SHP77 treated with DMSO at 0.1 percent for 48 hours (cell line): ENCODE measurements at places on chromosomes 4 and X.

GRCh38 chr4:161919442-161920220, 244.2 kb downstream of the FSTL5 start:
- DNase-seq: no peak

DNA sequence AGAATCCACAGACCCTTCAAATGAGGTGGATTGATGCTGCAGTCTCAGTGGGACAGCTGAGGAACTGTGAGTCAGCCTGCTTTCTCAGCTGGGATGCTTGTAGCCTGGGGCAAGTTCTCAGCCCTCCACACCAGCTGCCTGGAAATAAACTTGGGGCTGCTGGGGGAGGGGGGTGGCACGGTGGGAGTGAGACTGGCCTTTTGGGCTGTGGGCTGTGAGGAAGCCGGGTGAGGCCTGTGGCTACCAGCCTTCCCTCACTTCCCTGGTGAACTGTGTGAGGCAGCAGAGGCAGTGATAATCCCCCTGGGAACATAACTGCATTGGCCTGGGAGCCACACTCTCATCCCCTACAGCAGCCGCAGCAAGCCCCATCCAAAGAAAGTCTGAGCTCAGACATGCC, 114.5 kb upstream of the GUCY1A1 start:
- DNase-seq: no peak

- DNase-seq: no peak
These were observed at the start of gene KLHL4 for GRCh38 chrX:87517571-87518141. KLHL4 (plus strand) TSS chrX:87517802; CDS start chrX:87517894, 92 bp downstream.

- no peak for DNase-seq
These were observed 121.7 kb downstream of the TLL1 start for GRCh38 chr4:165994701-165995100.

DNA sequence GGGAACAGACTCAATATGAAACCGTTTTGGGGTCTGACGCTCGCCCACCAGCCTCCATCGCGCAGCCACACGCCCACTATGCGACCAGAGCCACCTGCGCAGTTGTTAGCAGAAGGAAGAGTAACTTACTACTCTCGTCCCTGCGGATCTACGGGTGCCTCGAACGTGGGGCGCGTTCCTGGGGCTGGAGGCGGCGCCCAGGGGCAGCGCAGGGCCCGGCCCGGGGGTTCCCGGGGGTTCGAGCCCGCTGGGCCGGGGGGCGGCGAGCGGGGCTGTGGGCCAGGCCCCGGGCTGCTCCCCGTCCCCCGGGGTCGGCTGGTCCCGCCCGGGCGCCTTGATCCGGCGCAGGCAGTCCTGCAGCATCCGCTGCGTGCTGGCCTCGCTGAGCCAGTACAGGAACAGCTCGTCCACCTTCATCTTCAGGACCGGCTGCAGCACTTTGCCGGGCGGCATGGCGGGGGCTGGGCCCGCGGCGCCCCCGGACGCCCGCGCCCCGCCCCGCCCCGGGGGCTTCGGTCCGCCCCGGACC, 404 bp downstream of the PPP2R3B start:
- DNase-seq: no peak

DNA sequence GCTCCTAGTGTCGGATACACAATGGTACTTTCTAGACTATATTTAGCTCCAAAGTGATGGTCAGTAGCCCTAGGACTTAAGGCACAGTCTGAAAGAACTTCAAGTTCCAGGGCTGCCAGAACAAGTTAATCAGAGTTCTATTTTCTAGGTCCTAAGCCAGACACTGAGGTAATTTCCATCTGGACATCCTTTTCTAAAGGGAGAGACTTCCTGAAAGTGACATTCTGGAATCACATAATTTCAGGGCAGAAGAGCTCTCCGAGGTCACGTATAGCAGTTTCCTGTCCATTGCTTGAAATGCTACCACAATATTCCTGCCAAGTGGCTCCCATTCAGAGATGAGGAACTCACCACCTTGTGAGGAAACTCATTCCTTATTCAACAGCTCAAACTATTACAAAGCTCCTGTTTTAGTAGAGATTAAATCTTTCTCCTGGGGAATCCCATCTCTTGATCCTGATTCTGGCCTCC, 117.9 kb downstream of the COL25A1 start:
- DNase-seq: no peak

DNA sequence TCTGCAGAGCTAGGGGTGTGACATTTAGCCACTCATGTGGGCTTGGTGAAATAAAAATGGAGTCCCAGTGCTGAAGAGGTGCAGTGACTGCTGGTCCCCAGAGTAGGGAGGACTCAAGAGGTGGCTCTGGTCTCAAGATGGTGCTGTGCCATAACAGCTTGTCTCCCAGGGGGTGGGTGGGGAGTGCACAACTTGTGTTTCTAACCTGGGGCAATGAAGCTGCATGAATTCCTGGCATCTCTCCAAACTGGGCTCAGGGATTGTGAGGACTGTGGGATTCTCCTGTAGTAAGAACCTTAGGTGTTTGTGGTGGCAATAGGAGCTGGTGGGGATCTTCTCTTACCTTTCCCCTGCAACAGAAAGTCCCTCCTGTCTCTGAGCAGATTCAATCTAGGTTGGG, 278.9 kb upstream of the SFRP2 start:
- DNase-seq: no peak

DNA sequence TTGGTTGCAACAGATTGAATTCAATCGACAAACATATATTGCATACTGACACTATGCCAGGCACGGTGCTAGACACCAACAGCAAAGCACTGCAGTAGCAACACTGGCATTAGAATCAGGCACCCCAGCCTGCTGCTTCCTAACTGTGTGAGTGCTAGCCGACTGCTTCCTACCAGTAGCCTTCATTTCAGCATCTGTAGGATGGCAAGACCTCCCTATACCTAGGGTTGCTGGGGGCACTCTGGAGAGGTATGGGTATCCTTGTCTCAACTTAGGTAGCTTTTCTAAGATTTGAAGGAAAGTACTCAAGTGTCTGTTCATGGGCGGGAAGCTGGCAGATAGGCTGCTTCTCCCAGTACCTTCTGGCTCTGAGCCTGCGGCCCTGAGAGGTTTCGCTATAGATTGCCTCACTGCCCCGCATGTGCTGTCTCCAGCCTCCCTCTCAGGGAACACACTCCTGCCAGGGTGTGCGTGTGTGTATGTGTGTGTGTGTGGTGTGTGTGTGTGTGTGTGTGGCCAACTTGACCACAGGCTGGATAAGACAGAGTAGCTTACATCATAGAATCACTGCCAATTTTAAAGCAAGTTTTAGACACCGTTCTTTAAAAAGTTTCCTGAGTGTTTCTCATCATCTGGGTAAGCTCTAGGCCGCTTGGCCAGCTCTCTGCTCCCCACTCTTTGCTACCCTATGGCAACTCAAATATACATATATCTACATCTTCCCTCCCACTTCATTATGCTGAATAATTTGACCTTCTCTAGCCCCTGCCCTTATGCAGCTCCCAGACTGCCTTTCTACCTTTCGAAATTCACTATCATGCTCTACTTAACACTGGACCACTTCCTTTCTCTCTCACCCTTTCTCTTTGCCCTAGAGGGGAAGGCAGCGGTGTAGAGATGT, 97.0 kb upstream of the PJA1 start:
- DNase-seq: no peak

DNA sequence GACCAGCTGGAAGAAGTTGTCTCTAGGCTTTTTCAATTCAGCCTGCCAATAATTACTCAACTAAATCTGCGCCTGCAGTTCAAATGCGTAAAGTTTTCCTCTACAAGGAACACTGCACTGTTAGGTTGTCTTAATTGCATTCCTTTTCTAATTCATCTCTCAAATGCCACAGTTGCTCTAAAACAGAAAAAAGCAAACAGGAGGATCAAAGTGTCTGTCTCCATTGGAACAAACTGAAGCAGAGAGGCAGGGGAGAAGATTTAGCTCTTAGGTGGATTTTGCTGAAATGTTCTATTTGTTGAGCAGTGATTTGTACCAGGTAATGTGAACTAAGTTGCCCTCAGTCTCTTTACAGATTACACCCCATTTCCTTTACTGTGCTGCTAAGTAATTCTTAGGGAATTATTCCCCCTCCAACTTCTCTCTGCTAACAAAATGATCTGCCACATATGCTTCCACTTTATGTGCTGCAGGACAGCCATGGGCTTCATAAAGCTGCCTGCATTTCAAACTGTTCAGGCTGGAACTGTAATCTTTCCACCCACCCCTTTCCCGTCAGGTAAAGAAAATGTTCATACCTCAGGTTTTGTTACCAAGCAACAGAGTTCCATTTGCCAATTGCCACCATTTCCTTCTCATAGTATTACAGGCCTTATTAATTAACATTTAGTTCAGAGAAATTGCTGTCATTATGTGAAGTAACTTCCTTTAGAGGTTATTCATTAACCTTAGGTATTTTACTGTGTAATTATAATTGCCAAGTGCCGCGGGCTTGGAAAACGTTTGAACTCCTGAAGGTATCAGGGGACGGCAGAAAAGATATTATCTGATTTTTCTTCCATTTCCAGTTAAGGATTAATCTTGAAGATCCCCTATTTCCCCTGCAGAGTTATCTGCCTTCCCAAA, 149.3 kb downstream of the SPRY1 start:
- no peak for DNase-seq

DNA sequence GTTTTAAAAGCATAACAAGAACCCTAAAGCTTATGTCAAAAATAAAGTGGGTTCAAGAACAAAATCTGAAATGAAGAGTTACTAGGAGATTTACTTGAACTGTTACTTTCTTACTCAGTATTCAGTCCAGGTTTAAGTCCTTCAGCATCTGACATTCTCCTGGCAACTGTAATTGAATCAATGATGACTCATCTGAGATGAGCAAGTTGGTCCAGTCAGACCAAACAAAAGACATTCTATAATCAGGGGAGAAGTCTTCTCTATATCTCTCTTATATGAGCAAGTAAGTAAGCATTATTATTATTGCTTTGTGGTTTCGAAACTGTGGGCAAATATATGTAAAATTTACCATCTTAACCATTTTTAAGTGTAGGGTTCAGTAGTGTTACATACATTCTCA, 34.6 kb downstream of the MAP9 start:
- no peak for DNase-seq

- no peak for DNase-seq
These were observed 288.3 kb downstream of the ARHGAP24 start for GRCh38 chr4:85763202-85763601.

DNA sequence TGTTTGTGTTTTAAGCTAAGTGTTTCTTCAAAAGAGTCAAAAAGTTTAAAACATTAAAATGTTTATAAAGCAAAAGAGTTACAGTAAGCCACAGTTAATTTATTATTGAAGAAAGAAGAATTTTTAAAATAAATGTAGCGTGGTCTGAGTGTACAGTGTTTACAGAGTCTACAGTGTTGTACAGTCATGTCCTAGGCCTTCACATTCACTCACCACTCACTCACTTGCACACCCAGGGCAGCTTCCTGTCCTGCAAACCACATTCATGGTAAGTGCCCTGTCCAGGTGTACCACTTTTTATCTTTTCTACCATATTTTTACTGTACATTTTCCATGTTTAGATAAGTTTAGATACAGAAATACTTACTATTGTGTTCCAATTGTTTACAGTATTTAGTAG, 239.7 kb upstream of the AGA start:
- no peak for DNase-seq

DNA sequence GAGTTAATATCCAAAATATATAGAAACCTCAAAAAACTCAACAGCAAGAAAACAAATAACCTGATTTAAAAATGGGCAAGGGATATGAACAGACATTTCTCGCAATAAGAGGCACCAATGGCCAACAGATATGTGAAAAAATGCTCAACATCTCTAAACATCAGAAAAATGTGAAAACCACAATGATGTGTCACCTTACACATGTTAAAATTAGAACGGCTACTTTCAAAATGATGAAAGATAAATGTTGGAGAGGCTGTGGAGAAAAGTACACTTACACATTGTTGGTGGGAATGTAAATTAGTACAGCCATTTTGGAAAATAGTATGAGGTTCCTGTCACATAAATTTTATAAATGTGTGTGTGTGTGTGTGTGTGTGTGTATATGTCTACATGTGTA, 731.3 kb downstream of the DMD start:
- DNase-seq: no peak

GRCh38 chrX:132708529-132708928, 219.7 kb upstream of the MBNL3 start:
- no peak for DNase-seq

GRCh38 chr4:183350317-183351071, 28.3 kb upstream of the CLDN24 start:
- DNase-seq: no peak

DNA sequence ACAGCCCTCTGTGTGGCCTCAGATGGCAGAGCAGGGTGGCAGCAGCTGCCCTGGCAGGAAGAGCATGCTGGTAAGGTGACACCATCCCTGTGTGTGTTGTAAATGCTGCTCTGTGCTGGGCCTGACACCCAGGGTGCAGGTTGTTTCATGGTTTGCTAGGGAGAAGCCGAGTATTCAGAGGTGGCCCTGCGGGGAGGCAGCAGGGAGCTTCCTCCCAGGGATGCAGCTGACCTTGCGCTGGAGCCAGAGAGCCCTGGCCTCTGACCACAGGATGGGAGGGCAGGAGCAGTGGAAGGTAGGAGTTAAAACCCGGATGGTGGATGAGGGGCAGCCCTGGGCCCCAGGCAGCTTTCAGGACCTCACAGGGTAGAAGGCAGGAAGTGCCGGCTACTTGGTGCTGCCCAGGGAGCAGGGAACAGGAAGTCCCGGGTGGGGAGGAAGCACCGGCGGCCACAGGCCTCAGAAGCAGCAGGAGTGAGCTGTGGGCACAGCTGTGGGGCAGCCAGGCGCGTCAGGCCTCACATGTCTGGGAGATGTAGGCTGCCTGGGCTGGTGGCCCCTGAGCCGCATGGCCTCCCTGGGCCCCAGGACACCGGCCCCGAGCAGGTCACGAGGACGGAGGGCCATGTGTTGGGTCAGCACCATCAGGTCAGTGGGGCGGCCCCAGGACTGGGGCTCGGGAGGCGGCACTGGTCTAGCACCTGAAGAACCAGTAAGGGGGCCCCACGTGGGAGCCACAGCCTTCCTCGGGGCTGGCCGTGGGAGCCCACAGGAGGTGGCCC, 19.1 kb downstream of the SH3BP2 start:
- DNase-seq: peak; percentile 26

DNA sequence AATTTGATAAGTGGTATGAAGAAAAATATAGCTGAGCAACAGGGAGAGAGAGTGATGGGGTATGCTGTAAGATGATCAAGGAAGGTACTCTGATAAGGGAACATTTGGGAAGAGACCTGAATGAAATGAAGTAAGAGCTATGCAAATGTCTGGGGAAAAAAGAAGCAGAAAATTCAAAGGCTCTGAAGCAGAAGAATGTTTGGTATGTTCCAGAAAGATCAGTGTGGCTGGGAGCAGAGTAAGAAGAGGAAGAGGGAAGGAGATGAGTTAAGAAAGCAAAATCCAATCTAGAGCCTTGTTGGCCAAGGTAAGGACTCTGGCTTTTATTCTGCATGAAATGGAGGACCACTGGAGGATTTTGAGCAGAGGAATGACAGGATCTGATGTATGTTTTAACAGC, 90.0 kb downstream of the AWAT2 start:
- no peak for DNase-seq

GRCh38 chr4:86977621-86978184, 42.9 kb downstream of the AFF1 start:
- DNase-seq: no peak

- DNase-seq: no peak
These were observed 11.3 kb downstream of the GC start for GRCh38 chr4:71772592-71772991.

GRCh38 chr4:68904786-68905185, 46.8 kb downstream of the UGT2A3 start:
- no peak for DNase-seq
